ENCODE measurements at places on chromosomes 3 and 15.

DNA sequence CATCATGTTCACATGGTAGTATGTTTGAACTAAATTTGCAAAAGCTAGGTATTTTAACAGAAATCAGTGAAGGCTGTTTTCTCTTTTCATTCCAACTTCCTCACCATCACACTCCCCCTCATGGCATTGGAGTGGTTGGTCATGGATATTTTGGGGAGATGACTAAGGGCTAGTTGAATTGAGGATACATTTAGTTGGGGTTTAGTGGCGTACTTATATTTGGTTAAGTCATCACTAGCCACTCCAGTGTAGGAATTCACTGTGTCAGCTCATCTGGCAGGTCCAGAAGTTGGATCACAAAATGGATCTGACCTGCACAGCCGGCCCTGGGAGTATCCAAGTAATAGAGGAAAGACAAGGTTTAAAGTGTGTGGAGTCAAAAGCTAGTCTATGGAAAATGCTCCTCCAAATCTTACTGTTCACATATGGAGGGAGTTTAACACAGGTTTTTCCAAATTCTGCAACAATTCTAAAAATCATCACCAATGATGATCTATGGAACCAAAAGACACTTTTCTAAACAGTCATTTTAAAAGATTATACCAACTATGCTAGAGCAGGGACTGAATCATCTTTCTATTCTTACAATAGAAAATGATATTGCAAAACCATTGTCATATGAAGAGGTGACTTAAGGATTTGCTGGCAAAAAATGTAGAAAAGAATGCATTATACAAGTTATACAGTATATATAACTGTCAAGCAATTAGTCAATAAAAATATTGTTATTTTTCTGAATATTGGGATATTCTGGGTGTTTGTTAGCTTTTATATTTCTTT is 247.8 kb upstream of the PEX5L start:
- DNase-seq: no peak

DNA sequence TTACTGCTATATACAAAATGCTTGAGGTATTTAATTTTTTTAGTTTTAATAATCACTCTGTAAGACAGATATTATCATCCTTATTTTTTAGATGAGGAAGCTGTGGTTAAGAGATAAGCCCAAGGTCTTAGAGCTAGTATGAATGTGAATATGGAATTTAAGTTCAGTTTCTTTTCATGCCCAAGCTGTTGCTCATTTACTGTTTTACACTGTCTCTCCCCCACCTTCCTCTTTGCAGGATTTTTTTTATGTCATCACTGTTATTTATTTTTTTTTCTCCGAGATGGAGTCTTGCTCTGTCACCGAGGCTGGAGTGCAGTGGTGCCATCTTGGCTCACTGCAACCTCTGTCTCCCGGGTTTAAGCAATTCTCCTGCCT is 22.5 kb downstream of the MAP2K5 start:
- DNase-seq: no peak

- no peak for DNase-seq
Observed at GRCh38 chr15:42593143-42593542, 17.7 kb downstream of the STARD9 start.

GRCh38 chr15:73371812-73372211 is 3.1 kb upstream of the HCN4 start:
- no peak for DNase-seq

DNA sequence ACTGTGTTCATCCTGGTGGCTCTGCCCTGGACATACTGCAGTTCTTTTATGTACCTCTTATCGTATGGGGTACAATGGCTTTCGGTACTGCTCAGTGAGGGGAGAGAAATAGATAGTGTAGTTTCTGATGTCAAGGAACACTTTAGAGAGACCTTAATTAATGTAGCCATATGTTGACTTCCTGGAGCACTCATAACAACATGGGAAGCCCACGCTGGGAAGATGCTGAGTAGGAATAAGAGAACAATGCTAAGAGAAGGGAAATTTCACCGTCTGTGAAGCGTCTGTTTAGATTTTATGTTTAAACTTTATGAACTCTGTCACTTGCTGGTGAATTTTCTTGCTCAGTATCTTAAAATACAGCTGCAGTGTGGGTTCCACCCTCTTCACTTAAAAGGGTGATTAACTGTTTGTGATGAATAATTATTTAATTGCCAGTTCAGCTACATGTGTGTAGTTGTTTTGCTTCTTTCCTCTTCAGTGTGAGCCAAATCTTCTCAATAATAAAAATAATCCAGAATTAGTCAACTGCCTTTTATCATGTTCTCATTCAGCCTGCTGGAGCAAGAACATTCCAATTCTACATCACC is 373.1 kb upstream of the TPRG1 start:
- DNase-seq: no peak

GRCh38 chr3:115790759-115791158 is 167.4 kb downstream of the GAP43 start:
- no peak for DNase-seq

GRCh38 chr3:43862992-43863805 is 172.5 kb downstream of the ABHD5 start:
- no peak for DNase-seq

DNA sequence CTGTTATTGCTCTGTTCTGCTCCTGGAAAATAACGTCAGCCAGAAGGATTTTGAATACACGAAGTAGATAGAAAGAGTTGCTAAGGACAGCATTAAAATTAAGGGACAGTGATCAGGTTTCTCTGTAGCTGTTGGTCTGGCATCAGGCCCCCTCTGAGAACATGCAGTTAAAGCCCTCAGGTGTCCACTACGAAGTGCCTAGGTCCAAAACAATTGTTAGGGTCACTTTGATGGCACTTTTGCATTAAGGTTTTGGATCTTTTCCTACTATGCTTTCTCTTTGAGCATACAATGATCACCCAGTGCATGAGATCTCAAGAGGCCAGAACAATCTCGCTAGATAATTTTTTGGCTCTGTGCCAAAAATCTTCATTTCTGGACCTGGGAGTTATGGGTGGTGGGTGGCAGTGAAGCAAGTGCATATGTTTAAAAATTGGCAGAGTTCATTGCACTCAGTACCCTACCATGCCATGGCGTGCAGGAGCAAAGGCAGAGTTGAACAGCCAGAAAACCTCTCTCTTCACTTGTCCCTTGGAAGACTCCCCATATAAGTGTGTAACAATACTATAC is 797.6 kb downstream of the ROBO2 start:
- DNase-seq: no peak

GRCh38 chr3:124775877-124776276 is 45.6 kb downstream of the UMPS start:
- DNase-seq: no peak

- no peak for DNase-seq
Observed at GRCh38 chr3:18556503-18557135, 131.5 kb upstream of the SATB1 start.

GRCh38 chr3:113070681-113071113 is 79.9 kb downstream of the GTPBP8 start:
- DNase-seq: no peak

GRCh38 chr3:112767177-112767576 is 79.5 kb downstream of the CD200R1L start:
- DNase-seq: no peak

- DNase-seq: no peak
Observed at GRCh38 chr3:147775816-147776530, 366.8 kb downstream of the ZIC1 start.
